ENCODE measurements at places on chromosomes 1 and 21.

DNA sequence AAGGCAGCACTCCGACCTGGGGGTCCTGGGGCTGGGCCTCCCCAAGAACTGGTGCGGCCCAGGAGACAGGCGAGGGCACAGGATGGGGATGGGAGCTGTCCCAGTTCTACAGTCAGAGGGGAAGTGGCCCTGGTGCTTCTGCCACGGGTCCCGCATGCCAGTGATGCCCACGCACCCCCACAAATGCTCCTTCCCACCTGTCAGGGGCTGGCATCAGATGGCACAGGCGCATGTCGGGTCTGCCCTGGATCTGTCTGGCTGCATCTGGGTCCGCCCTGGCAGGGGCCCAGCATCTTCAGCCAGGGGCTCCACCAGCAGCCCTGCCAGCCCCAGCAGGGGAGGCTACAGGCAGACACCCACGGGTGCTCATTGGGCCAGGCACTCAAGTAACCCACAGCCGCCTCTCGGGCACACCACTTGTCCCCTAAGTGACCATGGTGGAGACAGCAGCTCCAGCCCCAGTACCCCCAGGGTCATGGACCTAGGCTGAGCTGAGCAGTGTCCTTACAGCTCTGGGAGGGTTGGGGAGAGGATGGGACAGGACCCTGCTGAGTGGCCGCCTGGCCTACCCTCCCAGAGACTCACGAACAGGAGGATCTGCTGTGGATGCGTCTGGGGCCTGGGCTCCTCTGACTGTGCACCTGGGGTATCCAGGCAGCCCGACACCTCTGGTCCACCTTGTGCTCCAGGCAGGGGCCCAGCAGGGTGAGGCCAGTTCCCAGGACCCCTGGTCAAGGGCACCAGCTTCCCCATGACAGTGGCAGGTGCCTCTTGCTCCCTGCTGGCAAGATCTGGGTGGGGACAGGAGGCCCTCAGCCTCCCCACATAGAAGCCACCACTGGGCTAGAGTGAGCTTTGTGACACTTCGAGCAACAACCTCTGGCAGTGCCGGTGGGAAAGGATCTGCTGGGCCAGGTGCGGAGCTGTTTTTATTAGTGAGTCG, 5.4 kb downstream of the SMIM1 start:
- DNase-seq, result no peak

DNA sequence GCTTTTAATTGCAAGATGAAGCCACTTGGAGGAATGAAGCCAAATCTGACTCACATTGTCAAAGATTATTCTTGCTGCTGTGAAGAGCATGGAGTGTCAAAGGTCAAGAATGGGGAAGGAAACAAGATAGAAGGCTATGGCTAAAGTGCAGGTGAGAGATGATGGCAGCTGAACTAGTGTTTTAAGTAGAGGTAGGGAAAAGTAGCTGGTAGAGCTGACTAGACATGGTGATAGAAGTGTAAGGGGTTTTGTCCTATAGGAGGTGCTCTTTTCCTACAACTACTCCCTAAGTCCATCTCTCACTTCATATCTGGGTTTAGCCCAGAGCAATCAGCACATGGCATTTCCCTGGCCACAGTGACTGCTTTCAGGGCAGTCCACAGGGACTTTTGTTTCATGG, 11.8 kb downstream of the UBE2T start:
- DNase-seq, result no peak

DNA sequence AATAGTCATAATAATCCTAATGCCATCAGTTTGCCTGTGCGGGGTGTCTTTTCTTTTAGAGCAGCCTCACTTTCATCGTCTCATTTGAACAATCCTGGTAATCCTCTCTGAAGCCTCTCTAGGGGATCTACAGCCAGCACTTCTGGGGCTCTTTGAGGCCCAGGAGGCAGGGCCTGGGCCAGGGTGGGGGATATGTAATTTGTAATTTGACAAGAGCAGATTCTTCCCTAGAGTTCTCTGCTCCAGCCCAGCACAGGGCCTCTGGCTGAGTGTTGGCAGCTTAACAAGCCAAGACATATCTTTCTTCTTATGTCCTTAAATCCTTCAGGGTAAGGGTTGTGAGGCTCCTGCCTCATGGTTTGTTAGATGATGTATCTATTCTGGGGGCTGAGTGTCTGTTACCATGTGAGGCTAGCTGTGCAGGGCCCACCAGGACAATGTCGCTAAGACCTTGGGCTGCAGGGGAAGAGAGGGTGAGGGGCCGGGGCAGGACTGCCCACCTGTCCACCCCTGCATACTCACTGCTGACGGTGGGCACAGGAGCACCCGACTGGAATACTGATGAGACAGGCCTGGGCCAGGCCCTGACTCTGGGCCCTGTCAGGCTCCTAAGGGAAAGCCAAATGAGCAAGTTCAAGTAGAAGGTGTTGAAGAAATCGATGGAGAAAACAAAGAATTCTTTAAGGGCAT, 45.3 kb upstream of the PARP1 start:
- no peak for DNase-seq

- DNase-seq, result no peak
Measured at GRCh38 chr1:224846119-224846907, 83.2 kb upstream of the DNAH14 start.

DNA sequence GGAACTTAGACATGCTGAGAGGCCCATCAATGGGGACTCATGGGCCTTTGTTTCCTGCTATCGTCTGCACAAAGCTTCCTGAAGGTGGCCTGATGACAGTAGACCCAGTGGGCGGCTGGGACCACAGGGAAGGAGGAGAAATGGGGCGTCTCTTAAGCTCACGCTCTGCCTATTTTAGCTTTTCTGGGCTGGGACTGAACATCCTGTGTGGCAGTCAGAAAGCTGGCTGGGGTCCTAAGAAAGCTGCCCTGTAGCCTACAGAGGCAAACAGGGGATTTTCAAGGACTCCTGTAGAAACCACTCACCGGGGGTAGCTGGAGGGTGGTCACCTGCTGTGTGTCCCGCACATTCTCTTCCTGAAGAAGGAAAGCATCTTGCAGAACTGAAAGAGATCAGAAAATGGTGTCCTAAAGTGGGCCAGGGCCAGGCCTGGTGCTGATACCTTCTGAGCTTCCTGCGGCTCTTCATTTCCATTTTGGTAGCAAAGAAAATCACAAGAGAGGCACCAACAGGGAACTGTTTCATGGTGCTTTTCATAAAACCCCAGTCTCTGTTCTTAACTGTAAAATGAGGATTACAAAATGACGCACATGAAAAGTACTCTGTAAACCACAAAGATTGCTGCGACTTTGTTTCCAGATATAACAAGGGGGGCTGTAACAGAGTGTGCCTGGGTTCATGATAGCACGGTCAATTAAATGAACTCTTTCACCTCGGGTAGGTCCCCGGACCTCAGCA, 8.6 kb downstream of the ZNF496 start:
- DNase-seq, result no peak

- no peak for DNase-seq
Measured at GRCh38 chr1:79090985-79091384, 84.5 kb upstream of the ADGRL4 start.

DNA sequence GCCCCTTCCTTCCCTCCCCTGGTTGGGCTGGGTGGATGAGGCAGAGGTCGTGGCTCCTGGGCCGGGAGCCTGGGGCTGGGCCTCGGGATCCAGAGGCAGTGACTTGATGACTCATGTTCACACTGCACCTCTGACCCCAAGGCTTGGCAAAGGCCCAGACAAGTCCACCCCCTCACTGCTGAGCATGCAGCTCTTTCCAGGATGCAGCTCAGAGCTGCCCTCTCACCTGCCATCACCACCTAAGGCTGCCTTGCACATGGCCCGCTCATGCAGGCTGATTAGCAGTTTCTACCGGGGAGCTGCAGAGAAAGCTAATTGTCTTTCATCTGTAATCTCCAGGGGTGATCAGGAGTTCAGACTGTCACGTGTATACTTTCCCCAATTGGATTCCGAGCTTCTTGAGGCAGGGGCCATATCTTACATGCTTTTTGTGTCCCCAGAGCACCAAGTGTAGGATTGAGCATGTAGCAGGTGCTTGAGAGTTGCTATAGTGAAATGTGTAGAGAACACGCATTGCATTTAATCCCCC, 62.1 kb downstream of the LRRN2 start:
- no peak for DNase-seq

- no peak for DNase-seq
Measured at GRCh38 chr1:211635597-211636205, 39.7 kb downstream of the NEK2 start.

DNA sequence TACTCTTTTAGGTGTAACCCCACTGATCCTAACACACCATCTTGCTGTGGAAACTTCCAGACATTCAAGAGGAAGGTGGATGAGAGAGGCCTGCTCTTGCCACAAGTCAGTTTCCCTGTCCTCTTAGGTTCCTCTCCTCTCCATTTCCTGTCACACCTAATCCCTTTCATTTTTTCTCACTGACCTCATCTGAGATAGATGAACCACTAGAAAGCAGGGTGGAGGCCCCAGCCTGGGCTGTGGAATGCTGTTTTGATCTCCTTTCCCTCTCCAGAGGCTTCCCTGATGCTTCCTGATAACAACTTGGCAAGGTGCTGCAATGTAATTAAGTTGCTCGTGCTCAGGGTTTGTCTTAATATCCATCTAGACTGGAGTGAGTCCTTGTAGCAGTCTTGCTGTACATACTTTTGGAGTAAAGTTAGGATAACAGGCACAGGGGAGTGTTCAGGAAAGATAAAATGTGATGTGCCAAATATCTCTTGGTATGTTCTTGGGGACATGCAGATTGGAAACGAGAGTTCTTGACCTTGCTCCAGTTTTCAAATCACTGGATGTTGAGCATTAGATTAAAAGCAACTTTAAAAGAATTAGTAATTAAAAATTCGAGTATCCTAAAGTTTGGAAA, 11.2 kb downstream of the LRRC42 start:
- DNase-seq, result no peak

GRCh38 chr1:24873148-24873547, 56.9 kb downstream of the RUNX3 start:
- DNase-seq, result no peak

DNA sequence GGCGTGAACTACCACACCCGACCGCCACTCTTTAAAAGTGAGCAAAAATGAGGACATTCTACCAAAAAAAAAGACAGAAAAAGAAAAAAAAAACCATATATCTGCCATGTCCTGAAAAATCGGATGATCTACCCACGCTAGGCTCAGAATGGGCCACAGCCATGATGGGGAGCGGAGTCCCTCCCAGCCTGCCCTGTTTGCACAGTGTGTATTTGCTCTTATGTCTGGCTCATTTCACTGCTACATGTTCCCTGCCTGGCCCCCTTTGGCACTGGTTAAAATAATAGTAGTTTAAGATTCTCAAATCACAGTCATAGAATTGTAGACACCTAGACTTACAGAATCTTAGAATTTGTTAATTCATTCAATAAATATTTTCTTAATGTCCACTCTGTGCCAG, 121.9 kb downstream of the PTPRU start:
- DNase-seq, result no peak

DNA sequence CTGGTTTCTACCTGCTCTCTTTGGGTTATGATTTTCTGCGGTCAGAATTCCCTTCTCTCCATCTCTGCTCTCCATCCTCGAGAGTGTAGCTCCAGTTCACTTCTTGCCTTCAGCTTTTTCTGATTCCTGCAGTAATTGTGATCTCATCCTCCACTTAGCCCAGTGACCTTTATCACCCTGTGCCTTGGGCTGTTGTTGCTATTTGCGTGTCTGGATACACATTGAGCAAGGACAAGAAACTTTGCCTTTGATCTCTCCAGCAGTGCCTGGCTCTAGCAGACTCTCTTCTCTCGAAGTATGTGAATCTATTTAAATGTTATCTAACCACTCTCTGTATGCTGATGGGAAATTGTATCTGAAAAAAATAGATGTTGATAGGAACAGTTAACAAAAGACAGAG, 76.4 kb upstream of the MARK1 start:
- no peak for DNase-seq

DNA sequence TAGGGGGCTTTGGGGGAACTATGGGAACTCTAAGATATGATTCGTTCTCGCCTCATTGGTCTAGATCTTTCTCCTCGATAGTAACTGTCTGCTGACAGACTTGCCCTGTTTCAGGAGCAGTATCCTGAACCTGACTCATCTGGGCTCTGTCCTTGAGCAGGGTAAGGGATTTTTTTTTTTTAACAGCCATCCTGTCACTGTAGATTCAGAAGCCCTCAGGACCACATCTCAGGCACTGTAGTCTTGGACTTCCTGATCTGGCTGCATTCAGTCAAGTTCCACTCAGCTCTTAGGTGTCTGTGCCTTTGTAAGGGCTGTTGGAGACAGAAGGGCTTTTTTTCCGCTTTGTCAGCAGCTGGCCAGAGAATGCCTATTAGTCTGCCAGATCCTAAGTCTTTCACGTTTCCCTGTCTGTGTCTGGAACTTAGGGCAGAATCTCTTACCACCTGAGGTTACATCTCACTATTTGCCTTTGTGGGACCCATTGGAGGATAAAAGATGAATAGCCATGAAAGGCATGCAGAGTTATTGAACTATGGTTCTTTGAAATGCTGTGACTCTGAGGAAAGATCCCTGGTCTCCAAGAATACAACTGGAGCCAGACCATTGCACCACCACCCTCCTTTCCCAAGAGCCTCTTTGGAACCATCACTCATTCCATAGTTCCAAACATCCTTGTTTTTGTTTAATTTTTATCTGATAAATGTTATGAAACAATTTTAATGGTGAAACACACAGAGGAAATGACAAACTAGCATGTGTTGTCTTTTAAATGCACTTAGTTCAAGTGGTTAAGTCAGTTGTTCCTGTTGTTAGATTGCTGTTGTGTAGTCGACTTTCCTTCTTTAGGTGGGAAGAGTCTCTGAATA, 49.7 kb upstream of the MACF1 start:
- DNase-seq, result no peak

DNA sequence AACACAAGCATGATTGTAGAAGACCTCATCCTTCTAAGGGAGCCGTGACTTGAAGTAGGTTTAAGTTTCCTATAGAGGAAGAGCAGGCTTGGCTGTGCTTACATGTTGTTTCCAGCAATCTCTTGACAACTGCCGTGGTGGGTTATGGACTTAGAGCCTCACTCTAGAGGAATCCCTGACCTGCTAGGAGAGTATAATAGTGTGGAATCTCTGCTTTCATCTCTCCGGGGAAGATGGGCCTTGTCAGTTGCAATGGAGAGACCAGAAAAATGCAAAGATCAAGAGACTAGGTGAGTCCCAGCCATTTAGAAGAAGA, 137.6 kb downstream of the MIS18A start:
- DNase-seq, result no peak

GRCh38 chr1:238143038-238143437, 252.3 kb upstream of the ZP4 start:
- DNase-seq, result no peak

DNA sequence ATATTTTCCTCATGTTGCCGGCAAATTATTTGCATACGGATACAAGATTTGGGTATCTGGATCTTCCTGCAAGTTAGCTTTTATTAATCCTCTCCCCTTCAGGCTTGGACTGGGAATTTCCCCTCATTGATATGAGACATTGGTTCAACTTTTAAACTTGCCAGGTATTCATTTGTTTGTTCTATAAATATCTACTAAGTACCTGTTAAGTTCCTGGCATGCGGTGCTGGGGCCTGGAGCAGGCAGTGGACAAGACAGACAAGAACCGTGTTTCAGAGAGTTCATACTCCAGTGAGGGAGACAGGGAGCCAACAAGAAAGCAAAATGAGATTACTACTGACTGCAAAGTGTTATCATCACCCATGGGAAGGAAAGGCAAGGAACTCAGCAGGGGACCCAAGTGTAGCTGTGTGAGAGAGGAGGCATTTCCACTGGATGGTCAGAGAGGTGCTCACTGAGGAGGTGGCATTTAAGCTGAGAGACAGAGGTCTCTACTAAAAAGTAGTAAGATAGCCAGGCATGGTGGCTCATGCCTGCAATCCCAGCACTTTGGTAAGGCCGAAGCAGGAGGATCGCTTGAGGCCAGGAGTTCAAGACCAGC, 39.1 kb upstream of the FHAD1 start:
- DNase-seq, result no peak

GRCh38 chr1:114468710-114469468, 42.1 kb downstream of the TRIM33 start:
- DNase-seq, result no peak
